Peyer's patch (tissue), 4 donors: ENCODE measurements at places on chromosomes 3 and 15. TPM values are rescaled to one million over a fixed set of nuclear protein-coding genes. Genes with fewer than 3 reads are reported as not detected.

Gene IGF2BP2
- 61.9 TPM for total RNA-seq

Gene GOLGA8G
- total RNA-seq = not detected

Gene GPR62
- not detected for total RNA-seq

Gene ISLR
- 19.0 TPM for total RNA-seq

Gene CTXN2
- not detected for total RNA-seq

Gene CFAP100
- total RNA-seq = not detected

Gene RARRES1
- 36.3 TPM for total RNA-seq

Gene TMCO5A
- not detected for total RNA-seq

Gene LHFPL4
- not detected for total RNA-seq

Gene SELENOK
- total RNA-seq = 69.7 TPM

Gene EPHA6
- total RNA-seq = 1.9 TPM

Gene ONECUT1
- total RNA-seq = not detected

Gene SLC28A1
- total RNA-seq = 67.6 TPM

Gene CCR8
- total RNA-seq = not detected

Gene CXCR6
- total RNA-seq = 3.6 TPM
